ENCODE measurements at places on chromosomes 6 and 20.

DNA sequence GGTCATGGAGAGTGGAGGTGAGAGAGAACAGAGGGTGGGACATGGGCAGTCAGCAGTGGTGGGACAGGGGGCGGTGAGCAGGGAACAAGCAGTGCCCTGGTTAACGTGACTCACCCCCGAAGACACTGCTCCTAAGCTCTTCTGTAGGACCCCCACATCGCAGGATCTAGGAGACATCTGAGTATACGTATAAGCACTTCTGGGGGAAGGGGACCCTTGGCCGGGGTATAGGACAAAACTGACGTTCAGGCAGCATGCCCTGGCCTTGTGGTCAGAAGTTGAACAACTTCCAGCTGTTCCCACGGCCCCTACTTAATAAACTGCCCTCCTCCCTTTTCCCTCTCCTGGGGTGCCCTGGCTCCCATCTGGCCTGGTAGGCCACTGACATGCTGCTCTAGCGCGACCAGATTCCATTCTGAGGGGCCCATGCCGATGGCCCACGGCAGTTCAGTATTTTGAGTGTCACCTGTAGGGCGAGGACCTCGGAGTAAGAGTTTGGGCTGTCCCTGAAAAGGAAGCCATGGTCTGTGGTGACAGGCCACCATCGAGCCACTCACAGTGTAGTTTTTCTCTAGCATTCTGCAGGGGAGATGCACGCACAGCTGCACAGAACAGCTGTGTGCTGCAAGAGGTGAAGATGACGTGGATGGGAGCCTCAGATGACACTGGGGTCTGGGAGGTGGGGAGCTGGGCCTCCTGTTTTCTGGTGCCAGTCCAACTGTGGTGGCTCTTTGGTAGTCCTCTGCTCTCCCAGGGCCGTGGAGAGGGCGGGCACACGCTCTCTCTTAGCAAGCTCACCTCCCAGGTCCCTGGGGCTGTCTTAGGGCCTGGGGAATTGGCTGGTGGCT lies 38.4 kb downstream of the PPP1R3G start:
- DNase-seq, result no peak

DNA sequence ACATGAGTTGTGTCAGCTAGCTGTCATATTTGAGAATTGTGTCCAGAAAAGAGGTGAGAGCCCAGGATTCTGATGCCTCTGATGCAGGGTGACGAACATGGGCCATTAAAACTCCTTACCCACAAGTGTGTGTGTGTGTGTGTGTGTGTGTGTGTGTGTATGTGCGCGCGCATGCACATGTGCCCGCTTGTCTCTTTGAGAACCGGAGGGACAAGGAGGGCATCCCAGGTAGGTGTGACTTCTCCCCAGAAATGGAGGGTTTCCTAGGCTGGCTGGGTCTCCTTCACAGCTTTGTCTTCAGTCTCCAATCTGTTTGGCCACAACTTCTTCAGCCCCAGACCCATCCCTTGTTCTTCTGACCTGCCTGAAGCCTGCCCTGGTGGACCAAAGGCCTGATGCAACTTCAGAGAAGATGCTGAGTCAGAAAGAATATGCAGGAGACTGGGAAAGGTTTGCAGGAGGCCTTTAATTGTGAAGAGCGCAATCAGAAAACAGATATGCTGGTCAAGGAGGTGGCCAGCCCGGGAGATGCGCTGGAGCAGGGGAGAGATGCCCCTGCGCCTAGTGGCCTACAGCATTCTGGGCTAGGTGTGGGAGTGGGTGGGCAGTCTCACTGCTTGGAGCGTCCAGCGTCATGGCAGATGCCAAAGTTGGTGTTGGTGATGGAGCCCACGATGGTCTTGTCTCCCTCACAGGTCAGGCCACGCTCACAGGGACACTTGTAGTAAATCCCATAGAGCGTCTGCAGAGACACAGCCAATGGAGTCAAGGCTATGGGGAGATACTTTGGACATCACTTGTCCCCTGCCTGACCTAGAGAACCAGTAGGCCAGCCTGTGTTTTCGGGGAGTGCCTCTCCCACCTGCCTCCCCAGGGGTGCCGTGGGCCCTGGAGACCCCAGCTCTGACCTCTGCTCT lies 2.3 kb downstream of the CLPS start:
- DNase-seq, result no peak

DNA sequence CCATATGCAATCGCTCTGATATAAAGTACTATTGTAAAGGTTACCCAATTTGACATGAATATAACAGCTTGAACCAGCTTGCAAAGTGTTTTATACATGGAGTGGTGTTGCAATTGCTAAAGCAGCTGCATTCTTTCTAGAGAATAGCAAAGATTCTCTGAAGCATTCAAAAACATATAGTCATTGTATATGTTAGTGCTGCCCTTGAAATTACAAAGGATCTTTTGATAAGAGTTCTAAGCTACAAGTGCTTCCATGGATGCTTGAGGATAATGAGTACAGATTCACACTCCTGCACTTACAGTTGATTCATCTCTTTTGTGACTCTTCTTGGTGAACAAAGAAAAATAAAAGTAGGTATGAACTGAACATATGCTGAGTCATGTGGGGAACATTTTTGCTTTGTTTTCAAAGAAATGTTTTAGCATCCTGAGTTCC lies 175.7 kb downstream of the ALDH8A1 start:
- no peak for DNase-seq

GRCh38 chr6:127114214-127114760 lies 4.2 kb upstream of the RSPO3 start:
- DNase-seq, result no peak

GRCh38 chr20:10061641-10062040 lies 26.9 kb downstream of the ANKEF1 start:
- no peak for DNase-seq

- no peak for DNase-seq
Measured at GRCh38 chr6:52337633-52338290, 24.2 kb upstream of the PAQR8 start.

- DNase-seq, result no peak
Measured at GRCh38 chr6:15948930-15949900, 179.7 kb upstream of the MYLIP start.

DNA sequence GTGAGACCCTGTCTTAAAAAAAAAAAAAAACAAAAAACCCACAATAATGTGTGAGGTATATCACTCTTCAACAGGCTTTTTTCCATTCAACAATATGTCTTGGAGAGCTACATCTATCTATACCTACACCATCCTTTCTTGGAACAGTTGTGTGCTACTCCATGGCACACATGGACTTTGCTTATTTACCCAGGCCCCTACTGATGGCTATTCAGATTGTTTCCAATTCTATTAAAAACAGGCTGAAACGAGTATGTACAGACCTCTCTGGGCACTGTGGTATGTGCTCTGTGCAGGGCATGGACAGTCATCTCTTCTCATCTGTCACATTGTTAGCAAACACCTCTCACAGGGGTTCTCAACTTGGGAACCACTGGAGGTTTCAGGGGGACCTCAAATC lies 28.1 kb downstream of the MRPL14 start:
- no peak for DNase-seq

Measured in hematopoietic multipotent progenitor cell treated with erythropoietin and hydrocortisone succinate and interleukin-3 and kit ligand, for 15 days (in vitro differentiated cells).